ENCODE measurements at places on chromosomes 2 and 18. TPM values are rescaled to one million over a fixed set of nuclear protein-coding genes. Genes with fewer than 3 reads are reported as not detected.

DNA sequence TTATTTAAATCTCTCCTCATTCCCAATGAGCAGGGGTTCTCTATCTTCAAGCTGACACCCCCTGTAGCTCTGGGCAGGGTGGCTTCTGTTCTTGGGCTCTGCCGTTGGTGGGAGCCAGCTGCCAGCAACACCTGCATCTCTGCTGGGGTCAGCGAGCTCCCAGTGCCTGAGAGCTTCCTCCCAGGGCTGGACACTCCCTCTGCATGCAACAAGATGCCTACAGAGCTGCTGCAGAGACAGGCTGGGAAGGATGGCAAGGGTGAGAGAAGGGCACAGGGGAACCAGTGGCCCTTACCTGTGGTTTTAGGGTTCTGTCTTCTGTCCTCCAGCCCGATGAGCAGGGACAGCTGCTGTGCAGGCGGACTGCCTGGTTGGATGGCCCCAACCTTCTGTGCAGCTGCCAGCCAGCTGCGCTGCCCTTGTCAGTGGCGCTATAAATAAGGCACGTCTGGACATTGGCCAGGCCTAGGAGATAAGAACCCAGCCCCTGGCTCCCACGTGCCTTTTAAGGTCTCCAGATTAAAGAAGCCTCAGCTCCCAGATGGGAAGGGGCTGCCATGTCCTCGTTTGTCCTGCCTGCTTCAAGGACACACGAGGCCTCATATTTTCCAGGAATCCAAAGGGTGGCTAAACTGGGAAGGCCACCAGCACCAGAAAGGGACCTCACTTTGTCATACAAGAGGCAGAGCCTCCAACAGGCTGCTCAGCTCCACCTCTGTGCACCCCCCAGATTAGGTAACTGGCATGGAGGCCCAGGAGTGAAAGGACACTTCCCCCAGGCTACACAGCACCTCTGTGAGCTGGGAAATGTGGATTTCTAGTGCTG, 39.5 kb upstream of the FHL2 start:
- peaks cover 12% of the 10 kb centered on the region for H3K27me3 ChIP-seq
- no peaks in the 10 kb centered on the region for H3K4me1 ChIP-seq
- DNase-seq = no peak
- no peaks in the 10 kb centered on the region for H3K36me3 ChIP-seq

GRCh38 chr2:241811952-241812729, 3.1 kb downstream of the NEU4 start:
- H3K27me3 ChIP-seq = peaks cover 2% of the 10 kb centered on the region
- no peak overlapping the region for H3K27ac ChIP-seq
- no peak overlapping the region for H3K4me3 ChIP-seq
- H3K36me3 ChIP-seq = no peaks in the 10 kb centered on the region
- no peak for DNase-seq
- H3K4me1 ChIP-seq = peaks cover 5% of the 10 kb centered on the region

- no peak overlapping the region for H3K27ac ChIP-seq
- H3K4me3 ChIP-seq = no peak overlapping the region
- no peak for DNase-seq
- H3K27me3 ChIP-seq = no peaks in the 10 kb centered on the region
- no peaks in the 10 kb centered on the region for H3K36me3 ChIP-seq
- H3K4me1 ChIP-seq = no peaks in the 10 kb centered on the region
Observed at GRCh38 chr2:82013641-82014040, 1709.1 kb upstream of the LRRTM1 start.

GRCh38 chr2:140154271-140154670, 1374.1 kb upstream of the NXPH2 start:
- no peaks in the 10 kb centered on the region for H3K27me3 ChIP-seq
- DNase-seq = no peak
- no peak overlapping the region for H3K4me3 ChIP-seq

LOXHD1 gene
- total RNA-seq = 0.26 TPM

- H3K27me3 ChIP-seq = no peaks in the 10 kb centered on the region
- no peak overlapping the region for H3K27ac ChIP-seq
- H3K4me3 ChIP-seq = no peak overlapping the region
- no peaks in the 10 kb centered on the region for H3K36me3 ChIP-seq
- no peak for DNase-seq
Observed at GRCh38 chr2:146031158-146031557, 1511.2 kb upstream of the ZEB2 start.

GRCh38 chr2:2826209-2826551, 495.1 kb upstream of the MYT1L start:
- H3K36me3 ChIP-seq = no peaks in the 10 kb centered on the region
- no peaks in the 10 kb centered on the region for H3K27me3 ChIP-seq
- H3K4me3 ChIP-seq = no peak overlapping the region

TMEM17 gene
- total RNA-seq = 0.26 TPM

ZC3H6 gene
- total RNA-seq = 12.1 TPM

All from activated CD8-positive, alpha-beta memory T cell treated with anti-CD3 and anti-CD28 coated beads, Interleukin-2, amount 10 ng/mL, durations not matched to agents 7 days and 5 days (primary cell).